ENCODE measurements at places on chromosomes 16 and 17.

- DNase-seq = no peak
Measured at GRCh38 chr16:27334838-27335237, 21.1 kb downstream of the IL4R start.

DNA sequence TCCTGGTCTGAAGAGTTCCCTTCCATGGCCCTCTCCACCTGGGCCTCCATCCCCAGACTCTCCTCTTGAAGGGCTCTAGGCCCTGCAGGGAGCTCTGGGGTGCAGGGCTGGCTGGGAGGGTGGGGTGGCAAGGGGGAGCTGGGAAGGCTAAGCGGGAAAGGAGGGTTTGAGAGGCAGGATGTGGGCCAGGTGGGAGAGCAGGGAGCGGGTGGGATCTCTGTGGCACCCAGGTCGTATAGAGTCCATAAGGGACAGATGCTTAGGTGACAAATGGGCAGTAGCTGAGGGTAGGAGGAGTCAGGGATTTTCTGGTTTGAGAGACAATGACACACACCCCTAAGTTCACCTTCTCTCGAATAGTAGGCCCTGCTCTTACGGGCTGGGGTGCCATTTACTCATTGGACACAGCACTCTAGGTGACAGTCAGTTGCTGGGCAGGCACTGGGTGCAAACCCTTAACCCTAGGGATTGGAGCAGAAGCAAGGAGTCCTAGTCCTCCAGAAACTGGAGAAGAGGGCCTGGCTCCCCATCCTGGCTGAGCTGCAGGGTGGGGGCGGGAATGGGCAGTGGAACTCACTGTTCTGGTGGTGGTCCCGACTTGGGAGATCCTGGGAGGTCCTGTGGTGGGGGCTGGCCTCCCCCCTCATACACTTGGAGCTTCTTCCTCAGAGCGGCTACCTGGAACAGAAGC lies 15.3 kb downstream of the KIF18B start:
- no peak for DNase-seq

GRCh38 chr16:76265434-76266045 lies 11.7 kb upstream of the CNTNAP4 start:
- DNase-seq = peak; percentile 12

DNA sequence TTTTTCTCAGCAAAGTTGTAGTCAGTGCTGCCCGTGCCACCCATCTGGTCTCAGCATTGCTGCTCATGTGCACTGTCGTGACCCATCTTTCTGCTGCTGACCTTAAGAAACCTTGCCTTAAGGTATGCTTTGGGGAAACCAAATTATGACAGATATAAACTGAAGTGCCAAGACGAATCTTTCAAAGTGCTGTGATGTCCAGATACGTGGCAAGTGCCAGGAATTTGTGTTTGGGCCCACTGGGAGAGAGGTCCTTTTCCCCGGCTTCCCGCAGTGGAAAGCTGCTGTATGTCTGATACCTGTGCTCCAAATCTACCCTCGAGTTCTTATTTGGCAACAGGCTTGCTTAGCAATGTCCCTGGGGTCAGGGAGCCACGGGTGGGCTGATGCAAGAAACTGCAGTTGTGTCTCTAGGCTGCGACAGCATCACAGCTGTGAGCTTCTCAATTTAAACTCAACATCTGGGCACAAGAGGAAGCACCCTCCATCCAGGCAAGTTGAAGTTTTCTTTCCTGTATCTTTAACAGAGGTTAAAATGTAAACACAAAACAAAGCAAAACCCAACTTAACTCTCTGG lies 30.3 kb upstream of the TOX3 start:
- no peak for DNase-seq

GRCh38 chr17:17569691-17570090 lies 21.8 kb downstream of the PEMT start:
- DNase-seq = no peak

GRCh38 chr17:77312786-77313599 lies 172.2 kb downstream of the SEC14L1 start:
- DNase-seq = no peak

- DNase-seq = no peak
Measured at GRCh38 chr16:51707666-51708065, 556.6 kb upstream of the SALL1 start.

GRCh38 chr17:79338152-79338551 lies 263.5 kb downstream of the ENGASE start:
- no peak for DNase-seq

GRCh38 chr16:75262104-75262799 lies 10.8 kb upstream of the BCAR1 start:
- DNase-seq = no peak

- no peak for DNase-seq
Measured at GRCh38 chr17:35286120-35286781, 43.4 kb downstream of the SLFN5 start.

- DNase-seq = no peak
Measured at GRCh38 chr16:54933281-54934011, 2.8 kb downstream of the IRX5 start.

DNA sequence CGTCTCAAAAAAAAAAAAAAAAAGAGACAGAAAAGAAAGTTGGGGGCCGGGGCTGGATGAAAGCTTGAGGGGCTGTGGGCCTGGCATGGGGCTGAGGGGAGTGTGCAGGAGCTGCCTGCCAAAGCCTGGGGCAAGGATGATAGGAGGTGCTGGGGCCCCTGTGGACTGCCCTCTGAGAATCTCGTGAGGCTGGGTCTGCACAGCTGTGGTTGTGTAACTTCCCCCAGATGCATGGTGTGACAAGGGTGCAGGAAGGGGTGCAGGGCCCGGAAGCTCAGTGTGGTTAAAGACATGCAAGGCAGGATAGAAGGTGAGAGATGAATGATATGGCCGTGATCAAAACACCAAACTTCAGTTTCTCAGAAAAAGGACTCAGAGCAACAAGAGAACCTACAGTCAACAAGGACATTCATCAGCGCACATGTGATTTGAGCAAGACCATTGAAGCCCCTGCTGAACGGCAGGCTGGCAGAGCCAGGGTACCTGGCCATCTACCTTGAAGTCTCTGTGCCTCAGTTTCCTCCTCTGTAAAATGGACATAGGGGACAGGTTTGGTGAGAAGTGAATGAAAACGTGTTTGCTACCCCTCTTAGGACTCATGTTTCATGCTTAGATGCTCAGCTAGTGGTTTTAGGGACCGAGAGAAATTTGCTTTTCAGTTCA lies 9.6 kb downstream of the IL32 start:
- no peak for DNase-seq

GRCh38 chr16:87101903-87102302 lies 215.3 kb downstream of the C16orf95 start:
- DNase-seq = no peak

GRCh38 chr16:9090101-9090959 lies 1.1 kb upstream of the HAPSTR1 start:
- no peak for DNase-seq

- DNase-seq = no peak
Measured at GRCh38 chr16:83113317-83113716, 486.5 kb downstream of the CDH13 start.

- DNase-seq = no peak
Measured at GRCh38 chr17:28426081-28426519, 20.1 kb upstream of the SLC46A1 start.

DNA sequence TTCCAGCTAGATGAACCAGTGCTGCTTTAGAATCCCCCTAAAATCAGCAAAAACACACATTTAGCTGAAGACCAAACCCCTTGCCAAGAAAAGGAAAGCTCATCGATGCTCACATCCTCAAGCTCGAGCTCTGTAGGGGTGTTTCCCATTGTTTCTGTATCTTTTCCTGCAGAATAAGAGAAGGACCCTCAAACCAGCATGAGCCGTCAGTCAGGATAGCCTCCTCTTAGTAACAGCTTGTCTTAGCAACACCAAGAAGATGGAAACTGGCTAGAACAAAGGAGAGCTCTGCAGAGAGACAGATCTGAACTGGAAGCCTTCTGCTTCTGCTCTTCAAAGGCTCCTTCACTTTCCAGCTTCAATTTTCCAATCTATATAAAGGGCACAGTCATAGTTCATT lies 32.0 kb downstream of the VAT1L start:
- no peak for DNase-seq

DNA sequence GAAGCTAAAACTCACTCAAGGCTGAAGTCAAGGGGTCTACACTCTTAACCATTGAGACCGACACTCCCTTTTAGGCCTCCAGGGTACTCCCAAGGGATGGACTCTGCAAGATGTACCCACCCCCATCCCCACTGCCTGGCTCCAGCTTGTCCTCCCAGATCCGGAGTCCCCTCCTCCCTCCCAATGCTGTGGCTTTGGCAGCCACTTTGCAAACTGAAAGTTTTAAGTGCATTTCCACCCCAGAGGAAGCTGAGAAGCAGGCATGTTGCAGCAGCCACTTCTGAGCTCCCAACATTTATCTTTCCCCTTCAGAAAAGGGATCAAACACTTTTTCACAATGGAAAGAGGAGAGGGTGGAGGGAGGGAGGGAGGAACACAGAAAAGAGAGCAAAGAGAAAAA lies 115.2 kb downstream of the COPRS start:
- no peak for DNase-seq

GRCh38 chr17:46964315-46965265 lies 14.5 kb downstream of the RPRML start:
- no peak for DNase-seq

DNA sequence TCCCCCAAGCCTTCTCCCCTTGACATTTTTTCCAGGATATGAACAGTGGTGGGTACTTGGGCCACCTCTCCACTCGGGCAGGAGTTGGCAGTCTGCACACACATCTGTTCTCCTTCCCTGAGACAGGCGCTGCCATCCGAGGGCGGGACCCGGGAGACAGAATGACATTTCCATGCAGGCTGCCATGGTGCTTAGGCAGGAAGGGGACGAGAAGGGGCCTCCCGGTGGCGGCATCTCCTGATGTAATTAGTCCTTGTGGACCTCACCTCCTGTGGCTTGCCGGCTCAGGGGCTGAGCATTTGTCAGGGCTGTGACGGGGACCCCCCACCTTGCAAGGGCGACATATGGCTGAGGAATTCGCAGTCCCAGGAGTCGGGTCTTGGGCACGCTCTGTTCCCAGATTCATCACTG lies 197.2 kb downstream of the FOXL1 start:
- DNase-seq = no peak

DNA sequence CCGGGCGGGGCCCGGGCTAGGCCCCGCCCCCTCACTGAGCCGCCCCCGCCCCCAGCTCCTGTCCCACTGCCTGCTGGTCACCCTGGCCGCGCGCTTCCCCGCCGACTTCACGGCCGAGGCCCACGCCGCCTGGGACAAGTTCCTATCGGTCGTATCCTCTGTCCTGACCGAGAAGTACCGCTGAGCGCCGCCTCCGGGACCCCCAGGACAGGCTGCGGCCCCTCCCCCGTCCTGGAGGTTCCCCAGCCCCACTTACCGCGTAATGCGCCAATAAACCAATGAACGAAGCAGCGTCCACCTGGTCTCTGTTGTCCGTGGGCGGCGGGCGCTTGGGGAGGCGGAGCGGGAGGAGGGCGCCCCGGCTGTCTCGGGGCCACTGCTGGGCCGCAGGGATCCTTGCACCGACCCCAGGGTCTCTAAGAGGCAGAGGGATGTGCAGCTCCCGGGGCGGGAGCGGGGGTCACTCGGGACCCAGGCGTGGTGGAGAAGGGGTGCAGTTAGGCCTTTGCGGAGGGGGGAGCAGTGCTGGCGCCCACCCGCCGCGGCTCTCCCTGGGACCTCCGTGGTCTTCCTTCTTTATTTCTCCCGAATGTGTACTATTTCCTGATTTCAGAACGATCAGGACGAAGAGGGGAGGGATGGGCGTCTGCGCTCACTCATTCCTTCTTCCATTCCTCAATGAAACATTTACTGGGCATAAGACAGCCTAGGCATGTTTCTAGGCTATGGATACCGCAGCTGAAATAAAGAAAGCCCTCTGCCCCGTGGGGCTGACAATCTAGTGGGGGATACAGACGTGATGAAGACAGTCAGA lies 2.0 kb downstream of the HBZ start:
- DNase-seq = no peak

GRCh38 chr16:83967838-83968305 lies at the start of gene NECAB2:
TSS of gene NECAB2 (plus strand) at chr16:83968244. CDS start at chr16:83968649, 405 bp downstream.
- DNase-seq = no peak

DNA sequence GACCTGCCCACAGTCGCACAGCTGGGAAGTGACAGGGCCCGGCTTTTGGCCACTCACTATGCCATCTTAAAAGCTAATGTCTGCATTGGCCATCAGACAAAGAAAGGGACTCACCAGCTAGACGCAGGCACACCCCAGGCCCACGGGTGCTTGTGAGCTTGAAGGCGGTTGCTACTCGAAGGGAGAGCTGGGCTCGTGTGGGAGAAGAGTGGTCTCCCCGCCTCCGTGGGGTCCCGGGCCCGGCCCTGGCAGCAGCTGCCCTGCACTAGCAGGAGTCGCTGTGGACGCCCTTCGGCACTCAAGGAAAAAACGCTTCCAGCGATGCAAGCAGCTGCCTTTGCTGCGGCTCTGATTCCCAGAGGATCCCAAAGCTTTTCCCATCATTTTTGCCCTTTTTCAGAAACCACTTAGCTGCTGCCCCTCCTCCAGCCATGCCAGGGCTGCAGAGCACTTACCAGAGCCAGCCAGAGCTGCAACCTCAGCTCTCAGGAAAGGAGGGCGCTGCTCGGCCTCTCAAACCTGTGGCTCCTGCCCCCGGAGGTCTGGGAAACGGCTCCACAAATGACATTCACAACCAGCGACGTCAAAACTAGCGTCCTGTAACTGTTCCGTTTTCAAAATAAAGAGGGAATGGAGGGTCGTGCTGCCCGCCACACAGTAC lies 12.3 kb downstream of the TRPV1 start:
- no peak for DNase-seq

DNA sequence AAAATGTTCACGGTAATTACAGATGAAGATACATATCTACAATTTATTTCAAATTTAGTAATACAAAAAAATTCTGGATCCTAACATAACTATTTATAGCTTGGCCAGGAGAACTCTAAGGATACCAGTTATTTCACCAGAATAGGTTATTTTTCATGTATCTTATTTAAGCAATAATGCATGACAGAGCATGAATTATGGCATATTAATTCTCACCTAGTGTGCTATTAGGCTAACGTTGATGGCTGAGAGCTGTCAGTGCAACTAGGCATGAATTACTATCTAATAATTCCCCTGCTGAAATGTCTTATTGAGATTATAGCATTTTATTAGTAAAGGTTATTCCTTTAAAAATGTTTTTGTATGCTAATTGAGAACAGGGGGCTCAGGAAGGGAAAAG lies 44.5 kb downstream of the SALL1 start:
- DNase-seq = no peak

DNA sequence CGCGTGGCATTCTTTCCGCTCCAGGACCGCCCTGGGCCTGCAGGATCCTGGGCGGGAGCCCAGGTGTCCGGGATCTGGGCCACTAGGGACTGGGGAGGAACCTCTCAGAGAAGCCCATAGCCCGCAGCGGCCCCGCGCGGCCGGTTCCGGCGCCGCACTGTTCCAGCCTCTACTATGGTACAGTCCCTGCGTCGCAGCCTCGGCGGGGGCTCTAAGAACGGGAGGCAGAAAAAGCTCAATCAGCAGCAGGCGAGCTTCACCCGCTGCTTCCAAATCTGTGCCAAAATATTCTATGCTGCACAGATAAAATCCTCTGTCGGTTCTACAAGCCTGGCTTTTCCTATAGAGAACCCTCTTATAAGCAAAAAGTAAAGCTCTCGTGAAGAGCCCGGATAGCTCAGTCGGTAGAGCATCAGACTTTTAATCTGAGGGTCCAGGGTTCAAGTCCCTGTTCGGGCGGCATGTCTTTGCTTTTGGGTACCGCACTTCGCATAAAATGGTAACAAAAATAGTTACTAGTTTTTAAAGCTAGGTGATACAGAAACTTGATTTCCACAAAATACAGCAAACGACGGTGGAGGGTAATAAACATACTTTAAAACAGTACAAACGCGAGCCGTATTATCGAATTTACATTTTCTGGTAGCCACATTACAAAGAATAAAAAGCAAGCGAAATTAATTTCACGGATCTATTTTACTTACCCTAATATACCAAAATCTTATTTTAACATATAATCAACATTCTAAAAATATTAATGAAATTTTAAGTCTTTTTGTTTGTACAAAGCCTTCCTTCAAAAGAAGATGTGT lies 661 bp upstream of the ALOXE3 start:
- DNase-seq = peak; percentile 80
